ENCODE measurements at places on chromosomes 4 and X. TPM values are rescaled to one million over a fixed set of nuclear protein-coding genes. Genes with fewer than 3 reads are reported as not detected.

- no peak for DNase-seq
These were observed 125.2 kb downstream of the STIM2 start for GRCh38 chr4:26985873-26986272.

GRCh38 chr4:22323691-22324090 lies 192.2 kb downstream of the ADGRA3 start:
- no peak for DNase-seq

GRCh38 chrX:70664726-70665125 lies 220.1 kb downstream of the DLG3 start:
- DNase-seq = no peak

GRCh38 chr4:149845743-149846142 lies 30.1 kb upstream of the IQCM start:
- DNase-seq = no peak

DNA sequence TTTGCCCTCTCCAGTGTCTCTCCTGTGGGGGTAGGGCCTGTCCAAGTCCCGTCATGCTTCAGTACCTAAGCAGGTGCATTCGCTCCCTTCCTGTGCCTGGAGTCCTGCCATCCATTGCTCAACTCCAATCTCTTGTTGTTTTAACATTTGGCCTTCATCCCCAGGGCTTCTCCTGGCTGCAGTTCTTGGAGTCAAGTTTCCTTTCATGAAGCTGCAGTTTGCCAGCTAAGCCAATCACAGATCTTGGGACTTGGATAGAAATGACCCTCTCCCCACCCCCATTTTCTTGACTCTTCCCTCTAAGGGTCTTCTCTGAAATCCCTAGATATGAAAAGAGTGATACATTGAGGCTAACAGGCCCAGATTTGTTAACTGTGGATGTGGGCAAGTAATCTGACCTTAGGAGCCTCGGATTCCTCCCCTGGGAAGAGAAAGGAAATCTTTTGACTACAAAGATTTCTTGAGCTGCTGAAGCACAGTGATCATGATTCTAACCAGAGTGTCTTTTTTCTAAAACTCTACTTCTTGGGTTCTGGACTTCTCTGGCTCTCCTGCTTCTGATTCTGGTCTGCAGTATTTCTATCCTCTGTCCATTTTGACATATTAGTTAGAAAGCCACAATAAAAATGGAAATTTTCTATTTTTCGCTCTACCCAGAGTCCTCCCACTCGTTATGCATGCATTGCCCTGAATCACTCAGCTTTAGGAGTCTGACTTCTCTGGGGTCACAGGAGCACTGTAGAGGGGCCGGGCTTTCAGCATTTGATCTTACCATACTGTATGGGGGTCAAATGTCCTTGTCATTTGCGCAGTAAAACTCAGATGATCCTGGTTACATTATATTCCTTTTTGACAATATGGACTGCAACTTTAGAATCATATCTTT lies 61.0 kb downstream of the CHRNA9 start:
- peak; percentile 69 for DNase-seq

DNA sequence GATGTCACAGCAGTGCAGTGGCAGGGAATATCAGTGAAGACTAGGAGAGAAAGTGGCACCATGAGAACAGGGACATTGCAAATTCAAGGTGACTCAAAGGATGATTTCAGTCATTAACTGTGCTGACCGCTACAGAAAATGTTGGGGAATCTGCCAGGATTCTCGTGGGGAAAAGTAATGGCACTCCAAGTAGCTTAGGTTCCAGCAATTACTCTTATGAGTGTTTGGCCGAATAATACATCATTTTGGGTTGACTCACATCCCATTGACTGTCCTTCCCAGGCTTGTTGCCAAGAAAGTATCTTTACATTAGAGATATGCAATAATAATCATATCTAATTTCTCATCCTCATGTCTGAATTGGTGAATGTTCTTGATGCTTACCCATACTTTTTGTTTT lies 1411.1 kb upstream of the PCDH7 start:
- no peak for DNase-seq

DNA sequence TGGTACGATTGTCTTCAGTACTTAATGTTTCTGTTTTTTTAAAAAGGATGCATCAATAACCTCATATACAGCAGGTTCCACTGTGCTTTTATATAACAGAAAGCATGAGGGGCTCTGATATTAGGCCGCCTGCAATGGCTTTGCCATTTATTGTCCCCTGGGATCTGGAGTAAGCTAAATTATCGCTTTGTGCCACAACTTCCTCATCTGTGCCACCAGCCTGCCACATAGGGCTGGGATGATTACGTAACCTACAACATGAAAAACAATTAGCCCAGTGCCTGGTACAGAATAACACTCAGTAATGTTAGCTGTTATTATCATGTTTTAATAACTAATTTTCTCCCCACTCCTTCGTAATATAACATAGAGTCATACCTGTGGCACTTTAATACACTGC lies 65.5 kb upstream of the TRIM2 start:
- no peak for DNase-seq

GRCh38 chr4:147518846-147519767 lies 38.2 kb downstream of the EDNRA start:
- no peak for DNase-seq

GRCh38 chr4:32864713-32865351 lies 2144.7 kb downstream of the PCDH7 start:
- DNase-seq = no peak

DNA sequence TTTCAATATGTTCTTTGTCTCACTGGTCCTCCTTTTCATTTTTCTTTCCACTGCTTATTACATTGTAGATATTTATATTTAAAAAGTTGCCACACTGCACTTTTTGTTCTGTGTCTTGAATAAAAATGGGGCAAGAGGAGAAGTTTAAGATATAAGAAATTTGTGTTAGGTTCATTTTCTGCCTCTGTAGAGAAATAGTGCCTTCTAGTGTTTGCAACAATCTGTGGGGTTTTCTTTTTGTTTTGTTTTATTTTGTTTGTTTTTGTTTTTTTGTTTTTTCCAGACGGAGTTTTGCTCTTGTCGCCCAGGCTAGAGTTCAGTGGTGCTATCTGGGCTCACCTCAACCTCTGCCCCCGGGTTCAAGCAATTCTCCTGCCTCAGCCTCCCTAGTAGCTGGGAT lies 20.1 kb upstream of the SMIM14 start:
- no peak for DNase-seq

DNA sequence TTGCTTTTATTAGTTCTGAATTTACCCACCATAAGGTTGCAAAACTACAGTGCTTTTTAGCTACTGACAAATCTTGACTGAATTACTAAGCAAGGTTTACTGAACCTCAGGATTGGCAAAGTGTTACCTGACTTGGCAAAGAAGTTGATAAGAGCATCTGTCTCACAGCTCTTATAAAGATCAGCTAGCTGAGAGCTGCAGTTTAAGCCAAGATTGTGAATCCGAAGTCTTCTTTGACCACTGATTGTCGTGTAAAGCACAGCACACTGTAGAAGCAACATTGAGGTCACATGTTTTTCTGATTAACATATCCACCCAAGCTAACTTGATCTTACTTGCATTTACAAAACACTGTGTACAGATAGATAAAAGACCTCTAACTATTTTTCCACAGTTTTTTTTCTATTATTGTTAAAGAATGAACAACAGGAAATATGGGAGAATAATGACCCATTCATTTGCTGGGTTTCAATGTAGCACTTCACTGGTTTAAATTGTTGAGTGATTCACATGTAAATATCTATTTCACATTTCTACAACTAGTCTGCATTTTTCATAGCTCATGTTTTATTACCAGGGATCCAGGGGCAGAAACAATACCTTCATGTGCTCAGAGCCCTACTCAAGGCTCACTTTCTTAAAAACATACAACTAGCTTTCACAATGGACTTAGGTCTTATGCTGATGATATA lies 54.0 kb downstream of the METTL14 start:
- DNase-seq = no peak

DNA sequence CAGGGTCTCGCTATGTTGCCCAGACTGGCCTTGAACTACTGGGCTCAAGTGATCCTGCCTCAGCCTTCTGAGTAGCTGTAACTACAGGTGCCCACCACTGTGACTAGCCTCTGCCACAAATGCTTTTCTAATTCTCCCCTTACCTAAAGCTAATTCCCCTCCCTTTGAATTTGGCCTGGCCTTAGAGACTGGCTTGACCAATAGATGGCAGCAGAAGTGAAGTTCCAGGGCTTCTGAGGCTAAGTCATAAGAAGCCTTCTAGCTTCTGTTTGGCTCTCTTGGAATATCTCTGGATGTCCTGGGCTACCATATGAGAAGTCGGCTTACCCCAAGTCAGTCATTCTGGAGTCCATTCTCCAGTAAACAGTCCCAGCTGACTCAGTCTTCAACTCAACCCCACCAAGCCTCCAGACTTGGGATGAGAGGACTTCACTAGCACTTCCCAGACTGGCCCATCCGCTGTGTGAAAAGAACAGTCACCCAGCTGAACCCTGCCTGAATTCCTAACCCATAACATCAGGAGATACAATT lies 61.0 kb downstream of the HPRT1 start:
- no peak for DNase-seq

DNA sequence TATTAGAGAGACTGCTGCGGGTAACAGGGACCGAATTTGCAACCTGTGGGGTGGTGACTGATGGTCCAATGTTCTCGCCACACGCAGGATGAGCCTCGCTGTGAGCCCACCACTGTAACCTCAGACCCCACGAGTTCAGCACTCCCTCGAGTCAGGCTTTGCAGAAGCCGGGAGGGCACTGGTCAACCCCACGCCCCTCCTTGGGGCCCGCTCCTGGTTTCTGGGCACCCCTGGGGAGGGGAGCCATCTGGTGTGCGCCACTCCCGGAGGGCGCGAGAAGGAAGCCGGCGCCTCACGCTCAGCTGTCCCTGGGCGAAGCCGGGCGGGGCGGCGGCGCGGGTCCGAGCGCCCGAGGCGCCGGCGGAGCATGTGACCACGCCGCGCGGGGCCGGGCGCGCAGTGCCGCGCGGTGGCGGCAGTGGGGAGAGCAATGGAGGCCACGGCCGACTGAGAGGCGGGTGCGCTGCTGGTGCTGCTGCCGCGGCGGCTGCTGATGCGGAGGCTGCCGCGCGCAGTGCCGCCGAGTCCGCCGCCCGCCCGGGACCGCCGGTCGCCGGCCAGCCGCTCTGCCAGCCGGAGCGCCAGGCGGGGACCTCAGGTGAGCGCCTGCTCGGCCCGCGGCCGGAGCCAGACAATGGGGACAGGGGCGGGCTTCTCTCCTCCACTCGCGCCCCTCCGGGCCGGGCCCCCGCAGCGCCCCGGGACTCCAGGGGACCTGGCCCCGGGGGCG lies 100.1 kb downstream of the CEP135 start:
- DNase-seq = peak; percentile 47

DNA sequence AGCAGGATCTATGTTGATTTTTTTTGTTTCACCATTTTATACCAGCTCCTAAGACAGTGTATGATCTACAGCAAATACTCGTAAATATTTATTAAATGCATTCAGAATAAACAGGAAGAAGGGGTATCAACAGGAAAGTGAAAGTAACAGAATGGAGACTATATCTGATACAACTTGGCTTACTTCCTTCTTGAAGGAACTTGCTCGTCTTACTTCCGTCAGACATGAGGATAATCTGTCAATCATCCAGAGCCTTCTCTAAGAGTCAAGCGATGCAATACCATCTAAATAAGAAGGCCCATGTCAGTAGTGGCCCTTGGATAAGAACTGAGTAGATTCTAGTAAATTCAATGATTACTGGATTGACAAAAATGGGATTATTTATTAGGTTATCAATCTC lies 84.2 kb downstream of the CAMK2D start:
- DNase-seq = no peak

- DNase-seq = no peak
These were observed 79.2 kb upstream of the UGT8 start for GRCh38 chr4:114519368-114519767.

DNA sequence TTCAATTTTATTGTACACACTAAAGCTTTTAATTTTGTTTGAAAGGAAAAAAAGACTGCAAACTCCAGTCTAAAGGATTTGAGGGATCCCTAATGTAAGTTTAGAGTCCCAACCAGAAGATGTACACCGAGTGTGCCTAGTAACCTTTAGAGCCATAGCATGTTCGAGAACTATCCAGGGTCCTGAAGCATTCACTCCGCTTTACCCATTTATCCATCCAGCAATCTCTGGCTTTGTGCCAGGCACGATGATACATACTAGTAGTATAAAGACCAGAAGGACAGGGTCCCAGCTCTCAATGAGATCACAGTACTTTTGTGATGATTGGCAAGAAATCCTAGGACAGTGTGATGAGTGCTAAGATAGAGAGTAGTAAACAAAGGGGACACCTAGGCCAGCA lies 168.7 kb downstream of the STK32B start:
- no peak for DNase-seq

GRCh38 chr4:48742412-48742811 lies 37.7 kb downstream of the FRYL start:
- no peak for DNase-seq

DNA sequence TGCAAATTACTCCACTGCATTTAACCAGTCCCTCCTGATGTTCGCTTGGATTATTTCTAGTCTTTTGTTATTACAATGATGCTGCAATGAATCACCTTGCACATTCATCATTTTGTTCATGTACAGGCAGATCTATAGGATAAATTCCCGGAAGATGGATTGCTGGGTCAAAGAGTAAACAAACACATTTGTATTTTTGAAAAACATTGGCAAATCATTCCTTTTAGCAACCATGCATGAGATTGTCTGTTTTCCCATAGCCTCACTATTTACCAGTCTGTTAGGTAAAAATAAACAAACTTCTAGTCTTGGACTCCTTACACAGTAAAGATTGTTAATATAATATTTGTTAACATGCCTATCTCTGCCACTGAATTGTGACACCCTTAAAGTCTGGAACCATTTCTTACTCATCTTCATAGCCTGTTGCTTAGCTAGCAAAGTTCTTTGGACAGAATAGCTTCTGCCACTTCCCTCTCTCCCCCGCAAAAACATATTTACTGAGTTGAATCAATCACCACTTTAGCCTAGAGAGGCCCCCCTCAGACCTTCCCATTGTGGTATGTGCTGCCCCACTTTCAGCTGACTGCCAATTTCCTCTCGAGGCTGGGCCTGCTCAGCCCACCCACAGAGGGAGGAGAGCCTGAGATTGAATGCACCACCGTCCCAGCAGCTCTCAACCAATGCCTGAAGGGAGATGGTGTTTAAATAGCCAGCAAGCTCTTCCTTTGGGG lies 108.4 kb upstream of the ATXN3L start:
- no peak for DNase-seq

DNA sequence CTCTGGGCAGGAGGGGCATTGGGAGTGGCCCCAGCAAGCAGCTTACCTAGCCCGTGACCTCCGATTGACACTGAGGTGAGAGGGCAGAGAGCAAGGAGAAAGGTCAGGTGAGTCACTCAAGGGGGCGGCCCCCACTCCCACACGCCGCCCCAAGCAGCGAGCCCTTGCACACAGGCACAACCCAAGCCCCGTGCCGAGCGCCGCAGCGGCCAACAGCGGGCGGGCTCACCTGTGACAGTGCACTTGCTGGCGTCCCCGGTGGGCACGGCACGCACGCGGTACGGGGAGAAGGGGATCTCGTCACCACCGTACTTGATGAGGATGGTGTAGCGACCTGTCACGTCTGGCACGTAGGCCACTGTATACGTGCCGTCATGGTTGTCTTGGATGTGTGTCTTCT lies 17.2 kb downstream of the FLNA start:
- DNase-seq = no peak

UGT2A1 gene
- not detected for total RNA-seq

RTL9 gene
- 0.35 TPM for total RNA-seq

MUC7 gene
- not detected for total RNA-seq

SLC9B2 gene
- total RNA-seq = 2.4 TPM

FAM9C gene
- 0.35 TPM for total RNA-seq

ABRAXAS1 gene
- 5.9 TPM for total RNA-seq

SYN1 gene
- total RNA-seq = 10.9 TPM

TEX13D gene
- total RNA-seq = not detected

KANTR gene
- 3.6 TPM for total RNA-seq

SSX5 gene
- not detected for total RNA-seq

WDR19 gene
- 8.4 TPM for total RNA-seq

FNIP2 gene
- 46.2 TPM for total RNA-seq

KLHL5 gene
- 13.2 TPM for total RNA-seq

Measured in Right ventricle myocardium superior (tissue), 1 donor.